ENCODE measurements at places on chromosomes 12 and 14.
A peak's percentile ranks its signal among the peaks of the same experiment; 100 is the strongest.

DNA sequence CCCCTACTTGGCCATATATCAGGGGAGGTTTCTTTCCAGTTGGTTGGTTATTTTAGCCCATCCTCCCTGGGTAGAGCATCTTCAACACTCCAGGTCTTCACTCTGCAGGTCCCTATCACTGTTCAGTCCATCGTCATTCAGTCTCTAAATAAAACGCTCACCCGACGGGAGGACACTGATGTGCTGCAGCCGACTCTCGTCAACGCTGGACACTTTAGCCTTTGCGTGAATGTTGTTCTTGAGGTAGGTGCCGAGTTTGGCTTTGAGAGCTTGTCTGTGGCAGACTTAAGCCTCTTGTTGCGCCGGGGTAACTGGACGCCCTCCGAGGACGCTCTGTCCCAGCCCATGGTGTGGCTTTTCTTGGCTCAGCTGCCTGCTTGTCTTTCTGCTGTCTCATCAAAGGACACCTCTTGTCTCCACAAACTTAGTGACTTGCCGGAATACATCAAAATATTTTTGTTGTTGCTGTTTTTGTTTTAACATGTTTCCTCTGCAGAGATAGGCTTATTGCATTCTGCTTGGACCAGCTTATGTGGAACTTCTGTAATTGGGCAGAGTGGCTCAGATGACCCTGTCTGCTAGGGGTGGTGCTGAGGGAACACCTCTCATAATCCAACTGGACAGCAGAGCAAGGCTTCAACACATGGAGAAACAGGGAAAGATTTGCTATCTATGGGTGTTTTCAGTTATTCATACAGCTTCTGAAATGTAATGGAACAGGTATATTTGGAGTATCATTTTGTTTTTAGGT, 26.5 kb downstream of the TCTN1 start:
- DNase-seq: no peak

- no peak for DNase-seq
Measured at GRCh38 chr14:82079553-82079952, 545.9 kb upstream of the SEL1L start.

- DNase-seq: no peak
Measured at GRCh38 chr12:69214169-69214568, 25.2 kb upstream of the CPSF6 start.

DNA sequence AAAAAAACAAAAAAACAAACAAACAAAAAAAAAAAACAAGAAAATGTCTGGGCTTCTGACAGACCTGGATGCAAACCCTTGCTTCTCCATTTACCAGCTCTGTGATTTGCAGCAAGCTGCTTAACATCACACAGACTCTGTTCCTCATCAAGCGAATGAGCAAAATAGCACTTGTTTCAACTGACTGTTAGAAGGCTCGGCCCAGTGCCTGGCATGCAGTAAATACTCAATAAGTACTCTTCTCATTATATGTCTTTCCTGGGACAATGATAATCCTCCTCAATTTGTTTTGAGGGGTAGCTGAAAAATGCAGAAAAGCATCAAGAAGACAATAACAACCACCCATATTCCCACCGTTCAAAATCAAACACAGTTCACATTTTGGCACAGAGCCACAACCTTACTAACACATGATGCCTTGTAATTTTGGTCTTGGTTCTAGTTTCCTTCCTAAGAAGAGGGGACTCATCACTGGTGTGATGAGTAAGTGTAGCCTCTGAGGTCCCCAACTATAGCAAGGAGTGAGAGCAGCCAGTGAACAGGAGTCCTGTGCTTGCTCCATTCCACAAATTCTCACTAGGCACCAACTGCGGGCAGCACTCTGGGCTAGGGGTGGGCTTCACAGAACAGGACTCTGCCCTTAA, 60.4 kb downstream of the TTC7B start:
- peak; percentile 28 for DNase-seq

- no peak for DNase-seq
Measured at GRCh38 chr12:67558775-67559174, 89.8 kb upstream of the DYRK2 start.

DNA sequence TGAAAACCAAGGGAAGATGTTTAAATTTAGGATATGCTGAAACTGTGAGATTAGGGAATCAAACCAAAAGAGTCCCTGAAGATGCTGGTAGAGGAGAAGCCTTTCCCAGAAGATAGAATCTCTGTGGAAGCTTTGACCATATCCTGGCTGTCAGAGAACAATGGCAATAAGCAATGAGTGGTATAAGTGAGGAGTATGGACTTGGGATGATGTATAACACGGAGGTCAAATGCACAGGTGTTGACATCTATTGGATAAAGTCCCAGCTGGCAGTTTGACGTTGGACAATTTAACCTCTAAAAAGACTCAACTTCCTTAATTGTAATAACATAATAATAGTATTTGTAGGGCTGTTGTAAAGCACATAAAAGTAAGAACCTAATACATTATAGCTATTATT, 30.1 kb upstream of the CLEC14A start:
- DNase-seq: no peak

DNA sequence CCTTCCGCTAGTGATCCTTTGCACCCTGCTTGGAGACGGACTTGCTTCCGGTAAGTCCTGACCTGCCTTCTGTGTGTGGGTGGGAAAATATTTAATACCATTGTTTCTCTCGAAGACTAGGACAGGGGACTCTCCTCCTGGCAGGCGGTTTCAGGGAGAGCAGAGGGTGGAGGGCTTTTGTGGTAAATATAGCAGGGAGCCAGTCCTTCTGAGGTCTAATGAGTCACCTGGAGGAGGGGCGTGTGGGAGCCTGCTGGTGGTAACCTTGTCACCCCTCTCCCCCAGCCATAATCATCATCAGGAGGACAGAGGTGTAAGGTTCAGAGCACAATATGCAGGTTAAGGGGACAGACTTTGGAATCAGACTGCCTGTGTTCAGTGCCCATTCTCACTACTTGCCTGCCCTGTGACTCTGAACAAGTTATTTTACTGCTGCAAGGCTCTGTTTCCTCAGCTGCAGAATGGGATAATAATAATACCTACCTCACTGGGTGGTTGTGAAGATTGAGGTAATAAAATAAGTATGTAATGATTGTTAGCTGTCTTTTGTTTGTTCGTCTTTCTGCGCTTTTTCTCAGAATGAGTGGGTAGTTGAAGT, 47.4 kb downstream of the SUSD6 start:
- DNase-seq: peak; percentile 54

DNA sequence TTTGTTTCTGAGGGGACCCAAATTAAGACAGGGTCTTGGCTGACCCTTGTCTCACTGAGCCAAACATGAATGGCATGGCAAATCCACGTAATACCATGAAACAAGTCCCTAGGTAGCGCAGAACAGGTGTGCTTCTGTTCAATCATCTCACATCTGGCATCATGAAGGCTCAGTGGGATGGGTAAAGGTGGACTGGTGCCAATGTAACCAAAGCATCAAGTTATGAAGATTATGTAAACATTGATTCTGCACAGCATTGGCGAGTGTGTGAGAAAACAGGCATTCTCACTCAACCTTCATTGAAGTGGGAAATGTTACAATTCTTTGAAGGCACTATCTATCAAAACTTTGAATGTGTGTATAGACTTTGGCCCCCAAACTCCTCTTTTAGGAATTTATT, 41.9 kb downstream of the PTGER2 start:
- DNase-seq: no peak

- DNase-seq: no peak
Measured at GRCh38 chr12:81039231-81039630, 38.6 kb upstream of the ACSS3 start.

DNA sequence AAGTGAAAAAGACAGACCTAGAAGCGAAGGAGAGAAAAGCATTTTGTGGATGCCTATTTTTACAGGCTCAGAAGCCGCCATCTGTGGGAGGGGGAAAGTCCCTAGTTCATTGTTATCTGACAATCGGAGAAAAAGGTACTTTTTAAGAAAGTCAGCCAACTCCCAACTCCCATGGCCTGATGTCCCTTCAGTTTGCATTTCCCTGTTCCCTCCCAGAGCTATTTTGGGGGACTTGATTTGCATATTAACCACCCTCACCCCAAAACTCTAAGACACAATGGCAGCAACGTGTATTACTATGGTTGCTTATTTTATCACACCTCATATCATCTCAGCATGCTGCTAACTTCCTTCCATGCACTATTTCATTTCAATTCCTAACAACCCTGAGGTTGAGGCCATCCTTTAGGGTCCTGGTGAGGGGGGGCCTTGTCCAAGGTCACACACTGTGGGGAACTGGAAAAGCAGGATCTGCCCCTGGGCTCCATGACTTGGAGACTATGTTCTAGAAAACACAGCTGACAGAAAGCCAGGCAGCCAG, 18.7 kb downstream of the HVCN1 start:
- peak; percentile 68 for DNase-seq
